ENCODE measurements at places on chromosomes 3 and 15. TPM values are rescaled to one million over a fixed set of nuclear protein-coding genes. Genes with fewer than 3 reads are reported as not detected.

PPM1L gene
- 2.1 TPM for total RNA-seq

PLAAT1 gene
- total RNA-seq = not detected

STARD9 gene
- total RNA-seq = 8.3 TPM

ATP6V1A gene
- 213 TPM for total RNA-seq

CHL1 gene
- total RNA-seq = 2.1 TPM
